NCI-H1436 treated with DMSO at 0.1 percent for 48 hours (cell line): ENCODE measurements at places on chromosomes 2 and 18.

- DNase-seq: no peak
Measured at GRCh38 chr18:48065601-48065995, 135.1 kb upstream of the SMAD2 start.

DNA sequence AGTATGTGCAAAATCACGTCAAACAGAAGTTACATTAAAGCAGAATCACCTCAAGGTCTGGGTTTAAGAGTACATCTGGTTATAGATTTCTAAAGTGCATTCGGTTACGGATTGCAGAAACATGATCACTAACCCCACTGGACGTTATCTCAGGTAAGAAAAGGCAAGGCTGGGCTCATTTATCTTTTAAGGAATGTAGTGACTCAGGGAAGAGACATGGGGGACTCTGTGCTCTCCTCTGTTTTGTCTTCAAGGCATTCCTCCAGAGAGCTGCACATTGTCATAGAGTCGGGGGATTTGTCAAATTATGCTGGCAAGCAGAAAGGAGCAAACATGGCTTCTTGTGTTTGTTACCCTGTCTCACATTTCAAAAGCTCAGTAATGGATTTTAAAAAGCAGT, 14.3 kb downstream of the WDSUB1 start:
- no peak for DNase-seq

- no peak for DNase-seq
Measured at GRCh38 chr2:236728916-236729670, 159.5 kb downstream of the ACKR3 start.

- no peak for DNase-seq
Measured at GRCh38 chr18:75660932-75661331, 233.4 kb upstream of the SMIM21 start.
